Right ventricle myocardium inferior (tissue), 1 donor: ENCODE measurements at places on chromosomes 7 and 10. TPM values are rescaled to one million over a fixed set of nuclear protein-coding genes. Genes with fewer than 3 reads are reported as not detected.

GRCh38 chr10:34444223-34445183 is 370.6 kb downstream of the PARD3 start:
- no peak for DNase-seq

The JAKMIP3 gene
- 1.6 TPM for total RNA-seq

DNA sequence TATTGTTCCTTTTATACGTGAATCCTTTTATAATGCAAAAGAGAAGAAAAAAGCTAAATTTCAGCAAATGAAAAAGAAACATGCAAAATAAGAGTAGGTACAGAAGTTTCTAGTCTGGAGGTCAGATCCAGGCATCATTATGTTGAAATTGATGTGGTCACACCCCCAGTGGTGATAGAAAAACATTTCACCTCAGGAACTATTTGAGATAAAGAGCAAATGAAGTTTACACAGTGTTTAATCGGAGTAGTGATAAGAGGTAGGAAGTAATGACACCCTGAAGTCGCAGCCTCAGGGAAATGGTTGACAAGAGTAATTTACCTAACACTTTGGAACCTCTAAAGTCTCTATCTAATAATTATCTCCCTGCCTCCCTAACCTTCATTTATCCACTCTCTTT is 536.0 kb upstream of the STEAP1 start:
- DNase-seq = no peak

DNA sequence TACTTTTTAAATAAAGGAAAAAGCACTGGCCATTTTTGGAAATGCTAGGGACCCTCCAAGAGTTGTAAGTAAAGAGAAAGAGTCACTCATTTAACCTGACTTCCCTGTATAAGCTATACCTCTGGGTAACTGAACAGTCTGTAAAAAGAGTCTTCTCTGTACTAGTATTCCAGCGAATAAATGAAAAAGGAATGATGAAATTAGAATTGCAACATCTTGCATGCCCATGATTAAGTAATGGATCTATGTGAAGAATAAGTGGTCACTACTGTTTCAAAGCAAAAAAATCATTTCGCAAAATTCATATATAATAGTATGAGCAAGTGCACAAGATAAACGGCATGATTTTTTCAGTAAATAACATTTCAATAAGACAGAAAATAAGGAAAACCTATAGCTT is 116.8 kb downstream of the ZFAND4 start:
- no peak for DNase-seq

The CLEC2L gene
- total RNA-seq = not detected
